ENCODE measurements at places on chromosomes 12 and 14.
A peak's percentile ranks its signal among the peaks of the same experiment; 100 is the strongest.

GRCh38 chr12:130761537-130762318 is 45.6 kb upstream of the RIMBP2 start:
- peak; percentile 9 for DNase-seq

GRCh38 chr12:31321186-31321896 is 4.6 kb downstream of the SINHCAF start:
- DNase-seq: no peak

DNA sequence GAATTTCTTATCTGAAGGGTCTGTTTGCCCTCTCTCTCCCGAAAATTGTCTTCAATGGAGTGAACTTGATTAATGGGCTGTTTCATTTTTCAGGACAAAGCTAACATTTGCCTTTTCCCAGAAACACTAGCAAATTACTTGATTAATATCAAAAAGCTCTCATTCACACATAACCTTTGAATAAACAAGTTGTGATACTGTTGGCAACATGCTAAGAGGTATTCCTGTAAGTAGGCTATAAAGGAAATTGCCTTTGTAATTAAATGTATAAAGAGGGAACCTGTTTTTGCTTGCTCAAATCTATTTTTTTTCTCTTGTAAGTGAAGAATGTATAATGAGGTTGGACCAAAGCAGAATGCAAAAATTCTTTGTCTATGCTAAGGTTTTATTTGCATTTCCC is 457.2 kb downstream of the TMTC2 start:
- no peak for DNase-seq

GRCh38 chr14:96260341-96260821 is 4.4 kb downstream of the BDKRB1 start:
- DNase-seq: no peak

GRCh38 chr14:76848879-76849278 is 22.7 kb downstream of the LRRC74A start:
- no peak for DNase-seq

DNA sequence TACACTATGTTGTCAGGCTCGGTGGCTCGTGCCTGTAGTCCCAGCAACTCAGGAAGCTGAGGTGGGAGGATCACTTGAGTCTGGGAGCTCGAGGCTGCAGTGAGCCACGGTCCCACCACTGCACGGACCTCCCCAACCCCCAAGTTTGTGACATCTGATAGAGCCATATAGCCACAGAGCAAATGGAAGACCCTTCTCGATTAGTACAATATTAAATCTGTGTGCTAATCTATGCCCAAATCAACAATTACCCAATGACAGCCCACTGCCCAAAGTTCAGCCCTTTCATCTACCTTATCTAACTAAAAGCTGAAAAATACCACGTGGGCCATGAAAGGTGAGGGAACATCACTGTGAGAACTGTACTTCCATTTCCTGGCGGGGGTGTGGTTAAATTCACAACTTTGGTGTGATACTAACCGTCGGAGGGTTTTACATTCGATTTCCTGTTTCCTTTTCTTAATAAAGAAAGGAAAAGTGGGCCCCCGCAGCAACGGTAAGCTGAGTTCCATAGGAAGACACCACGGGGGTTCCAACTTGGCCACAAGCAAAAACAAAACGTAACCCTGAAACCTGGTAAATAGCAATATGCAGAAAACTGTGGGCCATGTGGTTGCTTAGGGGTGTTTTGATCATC is 31.2 kb upstream of the FOS start:
- peak; percentile 63 for DNase-seq

DNA sequence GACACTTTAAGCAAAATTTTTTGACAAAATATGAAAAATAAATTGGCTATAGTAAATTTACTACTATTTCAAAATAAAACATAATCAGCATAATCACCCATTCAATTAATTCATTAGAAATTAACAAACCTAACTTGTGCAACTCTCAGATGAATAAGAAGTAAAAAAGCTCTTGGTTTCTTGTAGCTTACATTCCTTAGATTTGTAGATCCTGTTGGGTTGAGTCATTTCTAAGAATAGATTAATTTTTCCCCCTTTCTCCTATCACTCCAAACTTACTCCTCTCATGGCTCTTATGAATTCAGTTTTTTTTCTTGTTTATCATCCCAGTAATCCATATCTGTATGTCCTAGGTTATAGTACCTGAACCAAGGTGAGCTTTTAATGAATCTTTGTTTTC is 230.9 kb upstream of the LRIG3 start:
- DNase-seq: no peak

- DNase-seq: no peak
These were observed 1.4 kb downstream of the NR4A1 start for GRCh38 chr12:52052468-52053186.

- peak; percentile 25 for DNase-seq
These were observed 102.8 kb upstream of the BCAT1 start for GRCh38 chr12:25051656-25052195.

- DNase-seq: no peak
These were observed 9.0 kb upstream of the GPR135 start for GRCh38 chr14:59474172-59474571.

- no peak for DNase-seq
These were observed 9.1 kb upstream of the PCED1B start for GRCh38 chr12:47070310-47070709.

- DNase-seq: no peak
These were observed 15.9 kb downstream of the PHETA1 start for GRCh38 chr12:111353026-111353425.

DNA sequence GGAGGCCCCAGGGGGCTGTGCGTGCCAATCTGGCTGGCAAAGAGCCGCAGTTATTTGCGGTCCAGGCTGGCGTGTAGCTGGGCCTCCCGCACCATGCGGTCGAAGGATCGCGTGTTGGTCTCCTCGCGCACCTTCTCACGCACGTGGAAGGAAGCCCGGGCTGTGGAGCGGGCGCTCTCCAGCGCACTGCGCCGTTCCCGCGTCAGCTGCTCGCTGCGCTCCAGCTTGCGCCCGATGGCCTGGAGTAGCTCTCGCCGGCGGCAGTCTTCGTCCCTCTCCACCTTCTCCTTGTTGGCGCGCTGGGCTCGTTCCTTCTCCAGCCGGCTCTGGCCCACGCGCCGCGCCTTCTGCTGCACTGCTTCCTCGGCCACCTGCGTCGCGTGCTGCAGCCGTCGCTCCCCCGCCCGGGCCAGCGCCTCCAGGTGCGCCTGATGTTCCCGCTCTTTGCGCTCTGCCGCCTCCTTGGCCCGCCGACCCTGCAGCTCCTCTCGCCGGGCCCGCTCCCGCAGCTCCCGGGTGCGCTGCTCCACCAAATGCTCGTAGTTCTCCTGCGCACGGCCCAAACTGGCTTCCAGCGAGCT is 3.1 kb downstream of the CCDC177 start:
- no peak for DNase-seq

GRCh38 chr14:44609876-44610510 is 102.9 kb upstream of the FSCB start:
- no peak for DNase-seq

DNA sequence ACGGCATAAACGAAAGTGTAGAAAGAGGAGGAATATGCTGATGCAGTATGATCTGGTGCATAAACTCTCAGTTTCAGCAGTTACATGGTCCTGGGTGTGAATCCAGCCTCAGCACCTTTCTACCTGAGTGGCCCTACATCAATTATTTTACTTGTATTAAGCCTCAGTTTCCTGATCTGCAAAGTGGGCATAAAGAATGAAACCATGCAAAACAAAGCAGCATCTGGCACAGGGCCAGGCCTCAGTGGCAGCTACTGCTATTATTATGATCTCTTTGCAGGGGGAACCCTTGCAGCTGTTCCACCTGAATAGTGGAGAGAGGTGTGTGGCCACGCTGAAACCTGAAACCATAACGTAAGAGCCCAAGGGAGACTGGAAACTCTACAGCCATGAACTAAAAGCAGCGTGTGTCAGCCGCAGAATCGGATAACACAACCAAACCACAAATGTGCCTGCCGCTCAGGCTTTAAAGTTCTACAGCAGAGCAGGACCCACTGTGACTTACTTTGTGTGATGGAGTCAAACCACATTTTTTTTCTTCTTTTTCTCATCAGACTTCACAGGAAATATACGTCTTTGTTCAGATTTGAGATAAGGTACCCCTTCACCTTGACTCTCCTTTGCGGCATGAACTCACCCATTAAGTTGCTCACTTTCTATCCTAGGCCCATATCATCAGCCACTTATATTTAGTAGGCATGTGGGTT is 29.2 kb upstream of the FOS start:
- peak; percentile 88 for DNase-seq

DNA sequence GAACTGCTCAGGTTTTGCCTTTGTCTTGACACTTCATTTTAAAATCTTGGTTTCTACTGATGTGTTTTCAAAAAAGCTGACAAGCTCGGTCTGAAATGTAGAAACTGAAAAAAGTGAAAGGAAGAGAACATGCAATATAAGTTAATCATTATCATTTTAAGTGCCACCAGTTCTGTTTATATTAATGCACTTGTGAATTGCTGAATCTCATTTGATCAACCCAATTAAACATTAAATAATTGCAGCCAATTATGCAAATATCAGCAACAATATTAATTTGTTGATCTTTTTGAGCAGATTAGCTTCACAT is 133.8 kb downstream of the BCAT1 start:
- no peak for DNase-seq

- DNase-seq: peak; percentile 77
These were observed at the start of gene KMT2D for GRCh38 chr12:49060237-49061156. Gene KMT2D (minus strand): TSS chr12:49060794. CDS start chr12:49055324, 5,470 bp downstream.

DNA sequence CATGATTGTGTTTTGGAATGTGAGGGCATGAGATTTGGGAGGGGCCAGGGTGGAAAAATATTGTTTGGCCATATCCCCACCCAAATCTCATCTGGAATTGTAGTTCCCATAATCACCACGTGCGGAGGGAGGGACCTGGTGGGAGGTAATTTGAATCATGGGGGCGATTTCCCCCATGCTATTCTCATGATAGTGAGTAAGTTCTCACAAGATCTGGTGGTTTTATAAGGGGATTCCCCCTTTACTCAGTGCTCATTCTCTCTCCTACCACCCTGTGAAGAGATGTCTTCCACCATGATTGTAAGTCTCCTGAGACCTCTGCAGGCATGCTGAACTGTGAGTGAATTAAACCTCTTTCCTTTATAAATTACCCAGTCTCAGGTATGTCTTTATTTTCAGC is 15.7 kb downstream of the OR10P1 start:
- DNase-seq: no peak

DNA sequence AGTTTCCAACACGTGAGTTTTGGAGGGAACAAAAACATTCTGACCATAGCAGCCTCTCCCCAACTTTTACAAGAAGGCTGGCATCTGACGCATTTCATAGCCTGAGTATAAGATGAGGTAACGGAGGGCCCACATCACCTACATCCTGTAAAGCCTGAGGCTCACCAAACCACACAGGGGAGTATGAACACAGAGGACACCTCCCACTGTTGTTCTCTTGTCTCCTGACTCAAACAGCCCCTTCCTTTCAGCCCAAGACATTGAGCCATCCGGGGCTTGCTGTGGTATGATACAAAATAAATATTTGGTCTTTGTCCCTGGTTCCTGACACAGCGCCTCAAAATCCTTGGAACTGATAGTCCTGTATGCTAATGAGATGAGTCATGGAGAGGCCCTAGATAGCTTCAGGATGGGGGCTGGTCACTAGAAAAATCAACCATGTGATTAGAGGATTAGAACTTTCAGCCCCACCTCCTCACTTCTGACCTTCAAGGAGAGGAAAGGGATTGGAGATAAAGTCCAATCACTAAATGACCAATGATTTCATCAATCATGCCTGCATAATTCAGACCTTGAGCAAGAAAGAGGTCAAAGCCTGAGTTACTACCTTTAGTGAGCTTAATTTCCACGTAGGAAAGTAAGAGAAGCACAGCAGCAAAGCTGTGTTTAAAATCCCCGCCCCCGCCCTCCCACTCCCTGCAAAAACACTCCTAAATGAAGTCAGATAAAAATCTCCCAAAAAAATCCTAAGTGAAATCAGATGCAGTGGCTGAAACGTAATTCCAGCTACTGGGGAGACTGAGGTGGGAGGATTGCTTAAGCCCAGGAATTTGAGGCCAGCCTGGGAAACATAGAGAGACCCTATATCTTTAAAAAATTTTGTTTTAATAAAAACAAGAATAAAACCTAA is 236.4 kb downstream of the PCNX1 start:
- peak; percentile 8 for DNase-seq

- DNase-seq: no peak
These were observed 66.5 kb upstream of the ABCD2 start for GRCh38 chr12:39685854-39686657.

GRCh38 chr12:28017126-28017872 is 44.8 kb upstream of the PTHLH start:
- no peak for DNase-seq

DNA sequence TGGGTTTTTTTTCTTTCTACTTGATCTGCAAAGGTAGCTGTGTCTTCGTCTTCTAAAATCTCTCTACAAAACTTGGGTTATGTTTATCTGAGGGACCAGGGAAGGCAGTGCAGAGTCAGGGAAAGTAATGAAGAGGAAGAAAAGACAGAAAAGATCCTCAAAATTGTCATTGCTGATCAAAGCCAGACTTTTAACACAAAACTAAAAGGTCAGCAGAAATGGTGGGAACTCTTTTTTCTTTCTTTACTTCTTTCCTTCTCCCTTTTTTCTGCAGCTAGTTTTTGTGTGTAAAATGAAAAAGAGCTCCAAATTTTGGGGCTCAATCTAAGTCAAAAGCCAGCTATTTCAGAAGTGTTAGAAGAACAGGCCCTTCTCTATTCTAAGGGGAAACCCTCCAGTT is 11.9 kb downstream of the DPF3 start:
- no peak for DNase-seq

- no peak for DNase-seq
These were observed 50.4 kb downstream of the ATG14 start for GRCh38 chr14:55361190-55361589.

DNA sequence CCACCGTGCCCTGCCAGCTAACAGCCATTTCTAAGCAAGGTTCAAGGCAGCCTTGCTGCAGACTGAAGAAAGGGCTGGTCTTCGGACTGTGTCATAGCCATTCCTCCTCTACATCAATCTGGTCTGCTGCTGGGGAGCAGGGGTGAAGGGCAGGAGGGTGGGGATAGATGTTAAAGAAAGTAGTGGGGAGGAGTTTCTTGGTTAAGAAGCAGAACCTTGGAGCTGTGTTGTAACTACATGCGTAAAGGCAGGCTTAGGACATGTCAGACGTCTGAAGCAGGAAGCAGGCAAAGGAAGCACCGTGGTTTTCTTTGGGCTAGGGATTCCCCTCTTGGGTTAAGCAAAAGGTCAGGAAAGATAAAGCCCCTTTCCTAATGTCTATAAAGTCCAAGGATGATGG is 18.1 kb upstream of the NEK9 start:
- no peak for DNase-seq

DNA sequence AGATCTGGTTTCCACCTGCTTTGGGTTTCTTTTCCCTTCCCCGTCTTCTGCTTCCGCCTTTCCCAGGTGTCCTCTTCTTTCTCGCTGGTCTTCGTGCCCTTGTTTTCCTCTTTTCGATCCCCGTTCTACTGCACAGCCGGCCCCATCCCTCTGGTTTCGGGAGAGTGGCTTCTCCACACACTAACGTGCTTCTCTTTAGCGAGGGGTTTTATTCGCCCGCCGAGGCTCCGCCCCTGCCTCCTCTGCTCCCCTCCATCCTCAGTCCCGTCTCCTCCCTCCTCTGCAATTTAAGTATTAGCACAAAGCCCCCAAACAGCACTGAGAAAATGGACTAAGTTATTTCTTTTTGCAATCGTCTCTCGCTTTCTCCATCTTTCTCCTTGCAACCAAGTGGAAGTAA is at the start of gene SLC7A8:
Gene SLC7A8, minus strand, starts transcription at position 182 of the 400 bp plus-strand sequence. CDS start 746 bp downstream, outside the sequence.
- no peak for DNase-seq

All from T-helper 22 cell (primary cell).